Ovary (tissue), 10 donors: ENCODE measurements at places on chromosomes 13 and 19.

DNA sequence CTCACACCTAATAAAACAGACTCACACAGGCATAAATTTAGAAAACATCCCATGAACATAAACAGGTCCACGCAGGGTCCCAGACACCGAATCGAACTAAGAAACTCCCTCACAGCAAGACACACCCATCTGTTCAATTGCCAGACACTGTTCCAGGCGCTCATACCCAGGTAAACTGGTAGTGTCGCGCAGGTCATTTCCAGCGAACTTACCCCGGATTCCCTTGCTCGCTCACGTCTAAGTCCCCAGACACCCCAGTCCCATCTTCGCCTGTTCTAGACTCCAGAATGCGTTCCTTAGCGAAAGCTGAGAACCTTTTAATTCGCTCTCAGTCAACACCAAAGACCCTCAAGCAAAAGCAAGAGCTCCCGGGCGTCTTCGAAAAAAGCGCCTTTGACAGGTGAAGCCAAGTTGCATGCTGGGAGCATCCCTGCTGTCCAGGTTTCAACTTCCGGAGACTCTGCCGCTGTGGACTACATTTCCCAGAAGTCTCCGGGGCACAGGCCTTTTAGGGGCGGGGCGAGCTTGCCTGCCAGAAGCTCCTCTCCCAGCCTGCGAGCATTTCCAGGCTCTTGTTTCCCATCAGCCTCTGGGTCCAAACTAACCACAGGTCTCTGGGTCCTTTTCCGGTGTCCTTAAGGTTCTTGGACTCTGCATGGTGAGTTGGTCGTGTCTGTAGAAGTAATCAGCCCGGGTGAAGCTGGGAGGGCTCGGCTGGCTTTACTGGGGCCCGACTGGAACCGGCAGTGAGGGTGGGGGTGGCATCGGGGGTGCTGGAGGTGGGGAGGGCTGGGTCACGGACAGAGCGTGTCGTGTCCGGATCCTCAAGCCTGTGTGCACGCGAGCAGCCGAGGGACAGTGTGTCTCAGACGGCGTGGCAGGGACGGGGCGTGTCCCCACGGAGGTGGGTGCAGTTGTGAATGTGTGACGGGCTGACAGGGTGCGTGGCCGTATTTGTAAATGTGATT is at the start of gene ZNF283:
Gene ZNF283, plus strand, starts transcription at position 535 of the 968 bp plus-strand sequence. CDS start 6,184 bp downstream, outside the sequence.
- DNase-seq = peak; percentile 86

- no peak for DNase-seq
Observed at GRCh38 chr13:110746438-110746837, 32.9 kb downstream of the ING1 start.

DNA sequence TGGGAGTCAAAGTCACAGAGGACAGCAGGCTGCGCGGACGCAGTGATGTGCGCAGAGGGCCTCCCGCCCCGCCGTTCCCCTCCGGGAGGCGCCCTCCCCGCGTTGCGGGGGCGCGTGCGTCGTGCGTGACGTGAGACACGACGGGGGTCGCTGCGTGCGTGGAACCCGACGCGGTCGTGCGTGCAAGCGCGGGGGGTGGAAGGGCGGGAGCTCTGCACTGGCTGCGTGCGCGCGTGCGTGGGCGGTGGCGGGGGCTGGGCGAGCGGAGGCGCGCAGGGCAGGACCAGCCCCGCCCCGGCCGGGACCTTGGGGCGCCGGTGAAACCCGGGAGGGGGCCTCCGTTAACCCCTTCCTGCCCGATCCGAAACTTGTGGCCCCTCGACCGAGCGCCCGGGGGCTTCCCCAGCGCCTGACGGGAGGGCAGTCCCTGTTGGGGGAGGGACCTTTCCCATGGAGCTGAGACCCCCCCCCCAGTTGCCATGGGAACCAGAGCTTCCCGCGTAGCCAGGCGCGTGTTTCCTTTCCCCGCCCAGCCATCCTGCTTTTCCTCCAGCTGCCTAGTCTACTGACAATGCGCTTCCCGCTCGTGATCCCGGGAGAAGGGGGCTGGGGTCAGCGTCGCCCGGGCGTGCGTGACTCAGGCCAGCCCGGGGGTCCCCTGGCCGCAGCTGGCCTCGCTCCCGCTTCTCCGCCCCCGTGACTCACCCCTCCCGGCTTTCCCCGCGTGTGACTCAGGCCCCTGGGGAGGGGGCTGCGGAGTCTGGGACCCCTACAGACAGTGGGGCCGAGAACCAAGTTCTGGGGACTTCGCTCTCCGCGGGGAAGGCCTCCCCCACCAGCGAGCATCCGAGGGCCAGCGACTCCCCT is 7.3 kb upstream of the HOOK2 start:
- DNase-seq = peak; percentile 96

DNA sequence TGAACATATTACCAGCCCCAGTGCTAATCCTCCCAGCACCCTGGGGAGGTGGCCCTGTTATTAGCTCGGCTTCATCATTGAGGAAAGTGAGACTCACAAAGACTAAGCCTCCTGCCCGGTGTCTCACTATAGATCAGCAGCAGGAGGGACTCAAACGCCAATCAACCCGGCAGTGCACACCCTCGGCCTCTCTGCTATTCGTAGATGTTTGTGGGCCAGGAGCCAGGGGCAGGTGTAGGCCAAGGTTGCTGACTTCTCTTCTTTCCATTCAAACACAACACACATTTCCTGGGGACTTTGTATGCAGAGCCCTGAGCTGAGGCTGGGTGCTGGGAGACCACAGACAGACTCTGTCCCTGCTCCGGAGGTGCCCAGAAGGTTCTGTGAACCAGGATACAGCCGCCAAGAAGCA is 9.4 kb upstream of the SBK3 start:
- DNase-seq = no peak

DNA sequence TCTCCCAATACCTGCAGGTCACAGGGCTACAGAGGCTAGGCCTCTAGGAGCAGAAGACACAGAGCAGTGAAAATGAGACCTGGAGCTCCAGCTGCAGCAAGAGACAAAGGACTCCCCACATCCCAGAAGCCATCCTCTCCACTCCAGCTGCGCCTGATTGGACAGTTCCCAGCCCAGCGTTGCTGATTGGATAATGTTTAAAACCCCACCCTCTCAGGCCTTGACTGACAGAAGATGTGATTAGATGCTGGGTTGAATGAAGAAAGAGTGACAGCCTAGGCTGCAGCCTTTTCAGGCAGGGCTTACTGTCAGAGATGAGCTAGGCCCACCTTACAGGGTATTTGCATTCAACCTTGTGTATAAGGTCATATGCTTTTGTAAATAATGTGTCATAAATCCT is 59.4 kb downstream of the ZNF708 start:
- no peak for DNase-seq

GRCh38 chr13:39196965-39197646 is 158.8 kb downstream of the NHLRC3 start:
- DNase-seq = no peak

GRCh38 chr13:46641274-46642081 is 88.5 kb downstream of the LRCH1 start:
- no peak for DNase-seq

DNA sequence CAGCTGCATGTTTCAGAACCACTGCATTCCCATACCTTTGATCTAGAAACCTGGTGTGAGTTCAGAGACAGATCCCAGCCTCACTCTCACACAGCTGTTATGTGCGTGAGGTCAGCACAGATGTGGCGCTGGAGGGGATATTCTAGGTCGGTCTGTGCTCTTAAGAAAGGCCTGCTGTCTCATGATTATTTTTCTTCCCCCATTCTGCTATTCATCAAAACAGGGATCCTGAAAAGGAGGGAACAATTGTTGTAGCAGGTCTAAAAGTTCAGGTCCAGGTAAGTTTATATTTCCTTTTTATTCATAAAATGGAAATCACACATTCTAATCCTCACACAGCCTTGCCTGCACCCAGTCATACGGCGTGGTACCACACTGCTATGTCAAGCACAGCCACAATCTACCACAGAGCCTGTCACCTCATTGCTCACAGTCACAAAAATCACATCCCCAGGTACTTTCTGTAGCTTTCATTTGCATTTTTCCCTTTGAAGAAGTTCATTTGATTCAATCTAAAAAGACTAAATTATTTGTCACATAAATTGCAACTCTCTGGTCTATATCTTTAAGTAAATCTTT is 867 bp downstream of the ZNF546 start:
- DNase-seq = no peak

GRCh38 chr13:91359631-91360030 is 12.1 kb downstream of the MIR17HG start:
- DNase-seq = no peak

- DNase-seq = no peak
Observed at GRCh38 chr19:35822579-35822978, 9.9 kb upstream of the PRODH2 start.

DNA sequence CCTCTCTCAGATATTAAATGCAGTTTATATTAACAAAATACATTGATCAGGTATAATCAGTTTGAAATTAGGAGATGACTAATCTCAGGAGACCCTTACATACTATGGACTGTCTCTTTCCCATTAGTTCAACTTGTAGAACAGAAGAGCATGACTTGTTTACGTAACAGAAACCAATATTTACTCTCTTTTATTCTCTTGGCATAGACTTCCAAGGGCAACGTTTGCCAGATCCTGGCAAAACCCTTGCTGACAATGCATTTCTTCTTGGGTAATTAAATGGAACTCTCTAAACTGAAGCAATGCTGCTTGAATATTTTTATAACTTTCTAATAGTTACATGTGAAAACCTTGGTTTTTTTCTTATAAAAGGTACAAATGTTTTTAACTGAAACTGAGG is 68.3 kb upstream of the MYO16 start:
- no peak for DNase-seq

DNA sequence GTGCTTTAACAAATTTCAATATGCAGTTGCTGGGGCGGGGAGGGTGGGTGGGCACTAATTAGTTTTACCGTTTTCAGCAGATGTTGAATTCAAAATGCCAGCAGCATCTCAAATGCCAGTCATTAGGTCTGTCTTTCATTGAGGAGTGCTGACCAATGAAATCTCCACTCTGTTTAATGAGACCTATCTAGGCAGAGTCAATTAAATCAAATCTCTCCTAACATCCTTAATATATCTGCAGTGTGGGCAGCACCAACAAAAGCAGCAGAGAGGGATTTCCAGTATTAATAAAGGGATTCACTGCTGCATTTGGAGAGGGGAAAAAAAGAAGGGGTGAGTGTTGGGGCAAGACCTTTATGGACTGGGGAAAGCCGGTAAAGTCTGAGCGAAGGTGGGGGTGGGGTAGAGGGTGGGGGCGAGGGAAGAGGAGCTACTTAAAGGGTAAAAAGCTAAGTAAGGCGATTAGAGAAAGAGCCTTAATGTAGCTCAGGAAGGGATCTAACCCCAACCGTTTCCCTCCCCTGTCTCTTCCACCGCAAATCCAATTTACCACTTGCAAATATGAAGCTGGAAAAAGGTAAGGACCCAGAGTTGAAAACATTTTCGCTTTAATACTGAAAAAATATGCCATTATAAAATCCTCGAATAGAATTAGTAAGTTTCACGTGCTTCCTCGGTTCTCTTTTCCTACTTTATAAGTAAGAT is 4.5 kb downstream of the SLITRK1 start:
- no peak for DNase-seq

DNA sequence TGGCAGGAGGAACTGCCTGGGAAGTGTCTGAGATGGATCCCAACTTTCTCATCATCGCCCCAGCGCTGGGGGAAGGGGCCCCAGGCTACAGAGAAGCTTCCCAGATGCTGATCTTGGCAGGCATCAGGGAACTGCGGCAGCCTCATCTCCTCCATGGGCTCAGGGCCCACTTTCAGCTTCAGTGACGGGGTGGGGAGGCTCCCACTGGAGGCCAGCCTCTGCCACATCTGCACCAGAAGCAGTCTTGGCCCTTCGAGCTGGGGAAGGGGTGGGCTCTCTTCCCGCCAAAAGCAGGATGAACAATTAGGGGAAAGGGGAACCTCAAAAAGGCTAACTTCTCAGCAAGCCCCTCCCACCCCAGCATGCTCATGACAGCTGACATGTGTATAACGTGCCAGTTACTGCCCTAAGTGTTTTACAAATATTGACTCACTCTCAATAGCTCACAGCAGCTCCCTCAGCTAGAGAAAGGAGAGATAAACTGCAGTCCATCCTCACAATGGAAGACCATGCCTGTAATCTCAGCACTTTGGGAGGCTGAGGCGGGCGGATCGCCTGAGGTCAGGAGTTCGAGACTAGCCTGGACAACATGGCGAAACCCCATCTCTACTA is 7.1 kb upstream of the S1PR2 start:
- no peak for DNase-seq

DNA sequence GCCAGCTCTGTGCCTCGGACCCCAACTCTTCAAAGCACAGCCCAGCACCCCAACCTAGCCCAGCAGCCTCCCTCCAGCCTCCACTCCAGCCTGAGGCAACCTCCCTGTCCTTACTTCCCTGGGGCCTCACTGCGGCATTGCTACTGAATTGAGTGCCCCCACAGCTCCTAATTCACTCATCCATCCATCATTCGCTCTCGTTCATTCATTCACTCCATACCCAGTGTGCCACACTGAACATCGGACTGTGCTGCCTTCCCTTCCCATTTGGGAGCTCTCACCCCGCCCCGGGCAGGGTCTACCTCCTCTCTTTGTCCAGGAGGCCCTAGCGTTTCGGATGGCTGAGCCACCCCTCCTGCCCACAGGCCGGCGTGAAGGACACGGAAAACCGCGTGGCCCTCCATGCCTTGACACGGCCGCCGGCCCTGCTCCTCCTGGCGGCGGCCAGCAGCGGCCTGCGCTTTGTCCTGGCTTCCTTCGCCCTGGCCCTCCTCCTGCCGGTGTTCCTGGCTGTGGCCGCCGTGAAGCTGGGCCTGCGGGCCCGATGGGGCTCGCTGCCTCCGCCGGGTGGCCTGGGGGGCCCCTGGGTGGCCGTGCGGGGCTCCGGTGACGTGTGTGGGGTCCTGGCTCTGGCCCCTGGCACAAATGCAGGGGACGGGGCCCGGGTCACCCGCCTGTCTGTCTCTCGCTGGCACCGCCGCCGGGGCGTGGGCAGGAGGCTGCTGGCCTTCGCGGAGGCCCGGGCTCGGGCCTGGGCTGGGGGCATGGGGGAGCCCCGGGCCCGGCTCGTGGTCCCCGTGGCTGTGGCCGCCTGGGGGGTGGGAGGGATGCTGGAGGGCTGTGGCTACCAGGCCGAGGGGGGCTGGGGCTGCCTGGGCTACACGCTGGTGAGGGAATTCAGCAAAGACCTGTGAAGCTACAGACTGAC is 1.3 kb downstream of the NAT14 start:
- peak; percentile 68 for DNase-seq

DNA sequence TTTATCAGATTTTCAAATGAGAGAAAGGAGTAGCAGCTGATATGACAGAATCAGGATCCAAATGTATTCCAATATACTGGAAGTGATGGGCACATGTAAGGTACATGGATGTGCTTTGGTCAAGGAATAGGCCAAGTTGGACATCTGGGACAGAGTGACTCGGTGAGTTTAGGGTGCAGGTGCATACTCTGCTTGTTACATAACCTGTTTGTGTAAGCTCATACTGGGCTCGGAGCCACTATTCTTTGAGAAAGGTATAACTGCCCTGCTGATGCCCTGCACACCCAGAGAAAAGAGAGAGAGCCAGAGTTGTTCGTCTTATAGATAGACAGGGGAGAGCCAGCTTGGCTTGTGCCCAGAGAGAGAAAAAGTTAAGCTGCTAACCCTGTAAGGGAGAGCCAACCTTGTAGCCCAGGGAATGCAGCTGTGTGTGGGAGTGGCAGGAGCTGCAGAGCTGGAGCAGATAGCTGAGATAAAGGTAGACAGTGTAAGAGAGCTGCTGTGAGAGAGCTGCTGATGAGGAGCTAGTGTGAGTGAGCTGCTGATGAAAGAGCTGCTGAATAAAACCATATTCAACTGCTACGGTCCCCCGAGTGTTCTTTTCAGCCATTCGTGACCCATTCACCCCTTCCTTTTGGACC is 40.7 kb upstream of the N4BP2L1 start:
- DNase-seq = no peak

- DNase-seq = peak; percentile 47
Observed at GRCh38 chr19:48513289-48514122, 1.9 kb upstream of the LMTK3 start.

- no peak for DNase-seq
Observed at GRCh38 chr13:40269086-40269485, 397.4 kb downstream of the FOXO1 start.

GRCh38 chr13:112525356-112525945 is 62.5 kb downstream of the TUBGCP3 start:
- no peak for DNase-seq
